EH (cell line): ENCODE measurements at places on chromosomes 7 and 10.
A peak's percentile ranks its signal among the peaks of the same experiment; 100 is the strongest.

GRCh38 chr10:90313576-90314325 is 544.1 kb downstream of the HTR7 start:
- DNase-seq: peak; percentile 78

DNA sequence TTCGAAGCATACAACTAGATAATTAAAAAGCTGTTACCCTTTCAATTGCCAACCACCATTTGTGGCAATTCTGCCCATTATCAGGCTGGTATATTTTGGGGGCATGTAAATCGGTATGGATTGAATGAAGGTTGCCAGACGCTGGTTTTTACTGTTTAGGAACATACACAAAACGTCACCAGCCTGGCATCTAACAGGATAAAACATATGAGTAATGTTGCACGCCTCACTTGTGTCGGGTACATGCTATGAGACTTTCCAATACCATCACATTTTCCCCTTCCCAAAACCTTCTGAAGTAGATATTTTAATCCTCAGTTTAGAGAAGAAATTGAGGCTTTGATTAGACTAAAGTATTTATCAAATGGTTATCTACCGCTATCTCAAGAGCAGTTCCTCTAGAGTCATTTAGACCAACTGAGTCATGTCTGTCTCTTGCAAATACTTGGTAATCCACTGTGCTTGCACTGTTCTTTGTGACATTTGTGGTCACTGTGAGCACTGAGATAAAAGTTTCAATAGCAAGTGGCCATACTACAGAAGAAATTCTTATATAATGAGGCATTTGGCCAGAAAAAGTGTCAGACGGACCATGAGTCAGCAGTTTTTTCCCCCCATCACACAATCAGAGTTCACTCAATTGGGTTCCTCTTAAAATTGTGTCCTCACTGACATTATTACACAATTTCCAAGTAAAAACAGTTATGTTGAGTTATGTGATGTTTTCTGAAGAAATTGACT is 498.7 kb downstream of the NXPH1 start:
- no peak for DNase-seq

DNA sequence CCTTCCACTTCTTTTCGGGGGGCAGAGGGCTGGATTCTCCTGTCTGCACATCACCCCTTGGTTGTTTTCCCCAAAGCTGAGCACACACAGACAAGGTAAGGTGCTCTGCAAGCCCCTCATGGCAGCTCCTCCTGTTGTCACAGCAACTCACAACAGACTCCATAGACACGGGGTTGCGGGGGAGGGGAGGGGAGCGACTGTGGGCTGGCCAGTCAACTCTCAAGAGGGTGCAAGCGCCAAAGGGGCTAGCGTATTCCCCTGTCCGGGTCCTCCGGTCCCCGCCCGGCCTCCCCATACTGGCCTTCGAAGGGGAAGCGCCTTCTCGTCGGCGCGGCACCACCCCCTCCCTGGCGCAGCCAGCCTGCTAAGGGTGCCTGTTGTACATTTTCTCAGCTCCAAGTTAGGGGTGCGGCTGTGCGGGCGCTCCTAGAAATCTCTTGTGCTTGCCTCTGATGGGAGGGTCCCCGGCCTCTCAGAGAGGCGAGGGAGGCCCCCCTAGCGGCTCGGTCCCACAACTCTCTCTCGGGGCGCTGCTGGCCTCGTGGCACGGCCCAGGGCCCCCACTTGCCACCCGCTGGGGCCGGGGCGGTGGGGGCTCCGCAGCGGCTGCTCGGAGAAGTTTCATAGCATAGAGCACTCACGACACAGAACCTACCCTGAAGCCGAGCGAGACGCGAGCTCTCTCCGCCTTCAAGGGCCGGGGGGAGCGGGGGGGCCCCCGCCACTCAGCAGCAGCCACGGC is 498 bp downstream of the RHOBTB1 start:
- peak; percentile 60 for DNase-seq

GRCh38 chr7:105304040-105304895 is 84.5 kb downstream of the SRPK2 start:
- peak; percentile 64 for DNase-seq

- DNase-seq: no peak
These were observed 76.0 kb upstream of the ADO start for GRCh38 chr10:62728479-62728878.

- peak; percentile 17 for DNase-seq
These were observed 73.0 kb upstream of the CABCOCO1 start for GRCh38 chr10:61589547-61590243.
